ENCODE measurements at places on chromosomes 3 and 15. TPM values are rescaled to one million over a fixed set of nuclear protein-coding genes. Genes with fewer than 3 reads are reported as not detected.

Gene CLDN1
- total RNA-seq = not detected

Gene RTP1
- total RNA-seq = not detected

Gene SLCO2A1
- total RNA-seq = not detected

Gene NANOGP8
- total RNA-seq = not detected

Gene CHRNA3
- total RNA-seq = not detected

Gene NDN
- not detected for total RNA-seq

Gene CXCR6
- 9.2 TPM for total RNA-seq

Gene LIPH
- total RNA-seq = not detected

Gene C3orf20
- total RNA-seq = 0.27 TPM

Gene APBA2
- total RNA-seq = 106 TPM

Measured in CD8-positive, alpha-beta T cell (primary cell).